Stimulated activated CD4-positive, alpha-beta T cell treated with anti-CD3 and anti-CD28 coated beads, Interleukin-4, amount 100 ng/mL, for 4 hours (primary cell): ENCODE measurements at places on chromosomes 7 and 10.
A peak's percentile ranks its signal among the peaks of the same experiment; 100 is the strongest.

- no peak for DNase-seq
Measured at GRCh38 chr10:131852823-131853609, 47.8 kb upstream of the PPP2R2D start.

GRCh38 chr7:87129848-87130247 lies 22.4 kb upstream of the DMTF1 start:
- DNase-seq = no peak

DNA sequence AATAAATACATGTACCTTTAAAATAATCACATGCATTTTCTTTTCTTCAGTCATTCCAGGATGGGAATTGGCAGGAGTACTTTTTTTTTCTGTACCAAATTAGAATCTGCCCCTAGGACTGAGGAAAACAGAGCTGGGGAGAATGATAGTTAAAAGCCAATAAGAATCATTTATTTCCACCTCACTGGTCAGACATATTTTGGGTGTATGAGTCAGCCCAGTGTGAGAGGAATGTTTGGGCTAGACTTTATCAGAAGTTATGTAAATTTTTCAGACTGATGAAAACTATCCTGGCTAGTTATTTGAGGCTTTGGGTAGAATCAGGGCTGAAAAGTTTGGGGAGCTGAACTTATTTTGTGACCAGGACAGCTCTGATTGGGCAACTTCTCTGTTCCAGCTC lies 303.1 kb upstream of the NPSR1 start:
- DNase-seq = no peak

DNA sequence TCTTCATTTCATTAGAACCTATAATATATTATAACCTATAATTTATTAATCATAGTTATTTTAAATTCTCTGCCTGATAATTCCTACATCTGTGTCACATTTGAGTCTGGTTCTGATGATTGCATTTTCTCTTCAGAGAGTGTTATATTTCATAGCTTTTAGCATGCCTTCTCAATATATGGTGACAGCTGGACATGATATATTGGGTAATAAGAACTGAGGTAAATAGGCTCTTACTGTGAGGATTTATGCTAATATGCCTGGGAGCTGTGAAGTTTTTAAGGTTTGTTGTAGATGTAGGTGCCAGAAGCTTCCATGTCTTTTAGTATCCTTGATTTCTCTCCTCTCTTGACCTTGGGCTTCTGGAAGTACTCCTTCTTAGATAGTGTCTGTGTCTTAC lies 325.9 kb upstream of the SEMA3D start:
- no peak for DNase-seq

- DNase-seq = no peak
Measured at GRCh38 chr7:24888653-24889052, 91.3 kb downstream of the OSBPL3 start.

DNA sequence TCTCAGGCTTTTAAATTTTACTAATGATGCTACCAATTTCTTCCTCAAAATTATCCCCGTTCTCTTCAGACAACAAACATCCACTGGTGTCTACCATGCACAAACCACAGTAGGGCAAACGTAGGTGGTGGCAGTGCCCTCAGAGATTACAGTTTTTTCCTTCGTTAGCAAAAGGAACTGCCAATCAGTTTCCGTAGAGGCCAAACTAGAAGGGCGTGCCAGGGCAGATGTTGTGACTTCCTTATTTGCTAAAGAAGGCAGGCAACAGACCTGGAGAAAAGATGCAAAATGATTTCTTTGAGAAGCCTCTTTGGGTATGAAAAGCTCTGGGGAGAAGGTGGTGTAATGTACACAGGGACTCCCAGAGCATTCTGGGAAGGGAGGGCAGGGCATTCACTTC lies 7.6 kb upstream of the FAM180A start:
- no peak for DNase-seq

DNA sequence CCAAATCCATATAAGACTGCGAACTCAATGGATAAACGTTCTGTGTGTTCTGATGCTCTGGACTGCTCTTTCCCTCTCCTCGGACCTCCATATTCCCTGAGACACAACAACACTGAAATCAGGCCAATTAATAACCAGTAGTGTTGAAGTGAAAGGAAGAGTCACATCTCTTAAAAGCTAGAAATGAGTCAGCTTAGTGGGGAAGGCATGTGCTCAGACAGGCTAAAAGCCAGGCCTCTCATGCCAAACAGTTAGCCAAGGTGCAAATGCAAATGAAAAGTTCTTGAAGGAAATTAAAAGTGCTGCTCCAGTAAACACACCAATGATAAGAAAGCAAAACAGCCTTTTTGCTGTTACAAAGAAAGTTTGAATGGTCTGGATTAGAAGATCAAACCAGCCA lies 29.3 kb downstream of the TNS3 start:
- DNase-seq = no peak

GRCh38 chr10:128874331-128874730 lies 592.7 kb upstream of the MGMT start:
- DNase-seq = no peak

GRCh38 chr7:125112850-125113249 lies 183.2 kb upstream of the POT1 start:
- no peak for DNase-seq

DNA sequence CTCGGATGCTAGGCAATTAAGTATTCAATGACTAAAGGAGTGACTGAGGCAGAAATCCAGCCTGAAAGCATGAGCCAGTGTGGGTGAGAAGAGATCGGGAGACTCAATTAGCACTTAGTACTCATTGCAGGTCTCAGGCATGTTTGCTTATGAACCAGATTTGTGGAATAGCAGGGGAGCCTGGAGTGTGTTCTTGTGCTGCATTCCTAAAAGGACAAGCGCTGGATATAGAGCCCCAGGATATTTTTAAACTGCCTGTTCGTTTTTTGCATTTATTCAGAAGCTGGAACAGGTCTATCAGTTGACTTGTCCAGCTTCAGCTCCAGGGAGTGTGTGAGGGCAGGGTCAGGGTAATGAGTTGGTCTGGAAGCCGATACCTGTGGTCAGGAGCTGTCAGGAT lies 120.3 kb downstream of the BMPER start:
- no peak for DNase-seq

GRCh38 chr7:115937960-115938359 lies 92.6 kb downstream of the TFEC start:
- DNase-seq = no peak

DNA sequence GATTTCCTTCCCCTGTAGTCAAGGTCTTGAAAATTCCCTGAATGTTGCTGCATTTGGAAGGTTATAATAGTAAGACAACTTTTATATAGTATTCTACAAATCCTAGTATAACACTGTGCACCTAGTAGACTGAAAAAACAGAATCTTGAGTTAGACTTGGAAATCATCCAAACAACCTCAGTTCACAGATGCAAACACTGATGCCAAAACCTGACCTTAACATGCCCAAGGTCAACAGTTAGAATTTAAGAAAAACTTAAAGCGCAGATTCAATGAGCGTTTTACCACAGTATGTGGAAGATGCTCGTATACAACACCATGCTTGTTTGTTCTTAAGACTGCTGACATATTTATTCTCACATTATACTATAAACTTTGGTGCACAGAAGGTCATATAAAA lies 3.0 kb downstream of the PIP4K2A start:
- no peak for DNase-seq

GRCh38 chr10:103666087-103666761 lies 172.7 kb downstream of the NEURL1 start:
- DNase-seq = no peak

- DNase-seq = no peak
Measured at GRCh38 chr10:124106241-124106879, 13.0 kb upstream of the CHST15 start.

DNA sequence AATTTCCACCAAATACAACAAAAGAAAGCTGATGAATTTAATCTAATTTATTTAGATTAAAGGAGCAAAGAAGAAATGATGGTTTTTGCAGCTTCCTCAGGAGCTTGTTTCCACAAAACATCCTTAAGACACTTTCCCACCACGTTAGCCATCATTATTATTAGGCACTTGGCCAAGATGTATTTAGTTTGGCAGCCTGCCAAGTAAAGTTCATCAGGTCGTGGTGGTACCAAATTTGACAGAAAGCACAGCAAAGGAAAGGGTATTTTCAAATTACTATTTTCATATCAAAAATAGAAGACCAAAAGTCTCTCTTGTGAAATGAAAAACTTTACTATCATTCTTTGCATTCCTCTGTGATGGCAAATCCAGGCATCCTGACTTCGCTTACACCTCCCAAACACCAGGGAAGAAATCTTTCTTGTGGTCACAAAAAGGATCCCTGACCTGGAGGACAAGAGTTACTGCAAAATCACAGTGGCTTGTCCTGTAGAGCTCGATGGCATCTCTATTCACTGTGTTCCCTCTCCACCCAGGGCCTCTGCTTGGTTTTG lies 123.1 kb upstream of the INHBA start:
- no peak for DNase-seq

- DNase-seq = no peak
Measured at GRCh38 chr7:27647046-27647445, 15.6 kb downstream of the HIBADH start.

GRCh38 chr10:72275351-72276012 lies 1.8 kb downstream of the DDIT4 start:
- DNase-seq = no peak

DNA sequence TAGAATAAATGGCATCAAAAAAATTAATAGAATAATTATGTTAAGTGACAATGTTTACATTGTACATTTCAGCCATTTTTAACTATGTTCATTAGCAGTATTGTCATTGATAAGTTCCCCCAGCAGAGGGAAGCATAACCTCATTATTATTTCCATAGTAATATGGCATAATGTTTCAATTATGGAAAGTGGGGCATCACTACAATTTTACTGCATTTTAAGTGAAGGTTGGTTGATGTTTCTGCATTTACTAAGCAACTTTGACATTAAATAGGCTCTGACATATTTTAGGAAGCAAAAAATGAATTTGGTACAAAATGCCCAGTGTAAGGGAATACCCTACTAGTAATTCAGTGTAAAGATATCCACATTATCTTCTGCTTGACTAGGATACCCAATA lies 218.3 kb downstream of the SEMA3A start:
- no peak for DNase-seq

GRCh38 chr7:81231301-81231838 lies 312.5 kb upstream of the SEMA3C start:
- DNase-seq = no peak

DNA sequence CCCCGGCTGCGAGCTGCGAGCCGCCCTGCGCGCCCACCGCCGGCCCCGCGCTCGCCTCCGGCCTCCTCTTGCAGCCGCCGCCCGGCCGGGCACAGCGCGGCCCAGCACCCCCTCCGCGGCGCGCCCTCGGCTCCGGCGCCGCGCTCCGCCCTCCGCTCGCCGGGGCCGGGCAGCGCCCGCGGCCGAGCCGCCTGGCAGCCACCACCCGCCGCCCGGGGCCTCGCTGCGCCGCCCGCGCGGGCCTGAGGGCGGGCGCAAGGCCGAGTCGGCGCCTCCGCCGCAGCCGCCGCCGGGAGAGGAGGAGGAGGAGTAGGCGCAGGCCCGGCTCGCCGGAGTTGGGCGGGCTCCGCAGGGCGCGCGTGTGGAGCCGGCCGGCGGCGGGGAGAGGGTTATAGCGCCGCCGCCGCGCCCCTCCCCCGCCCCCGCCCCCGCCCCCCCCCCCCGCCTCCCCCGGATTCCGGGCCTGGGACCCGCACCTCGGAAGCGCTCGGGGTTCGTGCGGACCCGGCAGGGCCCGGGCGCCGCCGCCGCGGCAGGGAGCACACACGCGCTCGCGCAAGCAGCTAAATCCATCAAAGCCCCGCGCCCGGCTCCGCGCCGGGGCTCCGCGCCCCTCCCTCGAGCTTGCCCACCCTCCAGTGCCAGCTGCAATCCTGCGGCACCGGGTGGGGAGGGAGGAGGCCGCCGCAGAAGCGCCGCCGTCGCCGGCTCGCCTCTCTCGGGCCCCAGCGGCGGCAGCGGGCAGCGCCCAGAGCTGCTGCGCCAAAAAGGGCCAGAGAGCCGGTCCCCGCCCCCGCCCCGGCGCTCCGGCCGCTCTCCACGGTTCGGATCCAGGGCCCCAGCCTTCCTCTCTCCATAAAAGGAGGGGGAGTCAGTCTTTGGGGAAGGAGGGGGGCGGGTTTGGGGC lies at the start of gene PDGFA:
PDGFA (minus strand) TSS at position 363 of the 907 bp plus-strand sequence. CDS start 845 bp downstream, outside the sequence.
- peak; percentile 34 for DNase-seq

DNA sequence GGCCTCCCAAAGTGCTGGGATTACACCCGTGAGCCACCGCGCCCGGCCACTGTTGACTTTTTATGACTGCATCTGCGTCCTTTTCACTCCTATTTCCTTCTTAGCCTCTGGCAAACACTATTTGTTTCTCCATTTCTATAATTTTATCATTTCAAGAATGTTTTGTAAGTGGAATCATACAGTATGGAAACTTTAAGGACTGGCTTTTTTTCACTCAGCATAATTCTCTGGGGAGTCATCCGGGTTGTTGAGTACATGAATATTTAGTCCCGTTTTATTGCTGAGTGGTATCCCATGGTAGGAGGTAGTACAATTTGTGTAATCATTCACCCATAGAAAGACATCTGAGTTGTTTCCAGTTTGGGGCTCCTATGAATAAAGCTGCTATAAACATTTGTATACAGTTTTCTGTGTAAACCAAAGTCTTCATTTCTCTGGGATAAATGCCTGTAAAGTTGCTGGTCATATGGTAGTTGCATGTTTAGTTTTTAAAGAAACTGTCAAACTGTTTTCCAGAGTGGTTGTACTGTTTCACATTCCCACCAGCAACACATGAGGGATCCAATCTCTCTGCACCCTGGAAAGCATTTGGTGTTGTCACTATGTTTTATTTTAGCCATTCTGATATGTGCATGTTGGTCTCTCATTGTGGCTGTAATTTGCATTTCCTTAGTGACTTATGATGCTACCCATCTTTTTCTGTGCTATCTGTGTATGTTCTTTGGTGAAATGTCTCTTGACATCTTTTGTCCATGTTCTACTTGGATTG lies 139.6 kb upstream of the EEPD1 start:
- no peak for DNase-seq

GRCh38 chr10:78053211-78053868 lies 19.7 kb downstream of the RPS24 start:
- DNase-seq = no peak

DNA sequence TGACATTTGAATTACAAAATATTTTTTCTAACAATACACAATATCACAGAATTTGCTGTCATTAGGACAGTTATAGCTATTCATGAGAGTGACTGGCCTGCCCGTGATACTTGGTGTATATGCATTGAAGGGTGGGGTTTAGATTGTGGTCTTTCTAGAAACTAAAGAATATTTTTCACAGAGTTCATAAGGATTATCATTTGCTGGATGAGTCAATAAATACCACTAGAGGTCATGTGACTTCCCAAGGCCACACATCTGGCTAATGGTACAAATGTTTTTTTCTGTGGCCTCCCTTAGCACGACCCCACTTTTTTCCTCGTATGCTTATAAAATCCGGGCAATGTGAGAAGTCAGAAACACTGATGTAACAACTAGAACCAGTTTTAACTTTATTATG lies 5.2 kb downstream of the OPTN start:
- DNase-seq = no peak
